ENCODE measurements at places on chromosomes 11 and 22.

DNA sequence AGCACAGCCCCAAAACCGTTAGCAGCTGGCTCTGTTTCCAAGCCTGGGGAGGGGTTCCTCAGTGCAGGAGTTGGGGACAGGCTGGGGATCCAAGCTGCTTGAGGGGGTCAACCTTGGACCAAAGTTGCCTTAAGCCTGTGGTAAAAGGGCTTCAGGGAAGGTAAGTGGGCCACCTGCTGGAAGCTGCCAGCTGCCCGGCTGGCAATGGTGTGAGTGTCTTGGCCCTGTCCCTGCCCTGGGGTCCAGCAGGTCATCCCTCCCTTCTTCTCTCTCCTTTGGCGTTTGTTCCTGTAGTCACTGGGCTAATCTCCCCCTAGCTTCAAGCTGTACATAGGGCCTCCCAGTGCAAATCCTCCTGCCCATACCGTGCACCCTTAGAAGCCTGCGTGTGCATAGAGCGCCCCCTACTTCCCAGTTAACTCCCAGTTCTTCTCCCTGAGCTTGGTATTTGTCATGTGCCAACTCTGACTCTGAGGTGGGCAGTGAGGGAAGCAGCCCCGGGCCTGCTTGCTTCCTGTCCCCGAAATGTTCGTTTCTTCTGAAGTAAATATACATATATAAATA is 4.4 kb downstream of the TMEM258 start:
- no peak for DNase-seq

DNA sequence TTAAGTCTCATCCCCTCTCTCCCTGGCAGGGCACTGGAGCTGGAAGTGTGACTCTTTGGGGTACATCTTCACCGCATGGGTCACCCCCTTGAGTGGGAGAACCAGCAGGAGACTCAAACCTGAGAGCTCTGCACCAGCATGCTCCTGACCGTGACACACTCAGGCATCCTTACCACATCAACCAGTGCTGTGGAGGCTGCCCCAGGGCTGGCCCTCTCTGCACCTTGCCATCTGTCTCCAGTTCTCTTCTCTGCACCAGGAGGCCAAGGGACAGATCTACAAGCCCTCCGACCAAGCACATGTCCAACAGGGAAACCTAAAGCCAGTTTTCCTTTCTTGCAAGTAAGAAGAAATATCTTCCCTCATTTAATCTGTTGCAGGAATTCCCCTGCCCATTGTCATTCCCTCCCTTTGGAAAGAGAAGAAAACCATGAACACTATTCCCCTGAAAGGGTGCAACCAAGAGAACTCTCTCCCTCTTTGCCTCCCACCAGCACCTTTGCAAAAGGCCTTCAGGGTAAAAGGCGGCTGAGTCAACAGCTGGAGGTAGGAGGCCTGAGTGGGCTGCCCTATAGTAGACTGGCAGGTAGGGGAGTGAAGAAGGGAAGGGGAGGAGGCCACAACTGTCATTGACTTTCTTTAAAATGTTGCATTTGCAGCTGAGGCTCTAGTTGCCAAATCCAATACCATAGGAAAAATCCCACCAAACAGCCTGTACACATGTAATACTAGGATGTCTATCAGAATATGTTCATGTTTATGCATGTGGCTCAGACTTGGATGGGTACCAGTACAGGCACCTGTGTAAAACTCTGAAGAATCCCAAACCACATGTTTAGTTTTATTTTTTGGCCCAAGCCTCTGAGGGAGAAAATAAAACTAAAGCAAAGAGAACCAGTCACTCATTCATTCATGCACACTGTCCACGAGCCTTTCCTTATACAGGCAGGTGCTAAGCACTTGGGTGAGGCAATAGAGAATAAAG is 117.0 kb downstream of the WT1 start:
- no peak for DNase-seq

DNA sequence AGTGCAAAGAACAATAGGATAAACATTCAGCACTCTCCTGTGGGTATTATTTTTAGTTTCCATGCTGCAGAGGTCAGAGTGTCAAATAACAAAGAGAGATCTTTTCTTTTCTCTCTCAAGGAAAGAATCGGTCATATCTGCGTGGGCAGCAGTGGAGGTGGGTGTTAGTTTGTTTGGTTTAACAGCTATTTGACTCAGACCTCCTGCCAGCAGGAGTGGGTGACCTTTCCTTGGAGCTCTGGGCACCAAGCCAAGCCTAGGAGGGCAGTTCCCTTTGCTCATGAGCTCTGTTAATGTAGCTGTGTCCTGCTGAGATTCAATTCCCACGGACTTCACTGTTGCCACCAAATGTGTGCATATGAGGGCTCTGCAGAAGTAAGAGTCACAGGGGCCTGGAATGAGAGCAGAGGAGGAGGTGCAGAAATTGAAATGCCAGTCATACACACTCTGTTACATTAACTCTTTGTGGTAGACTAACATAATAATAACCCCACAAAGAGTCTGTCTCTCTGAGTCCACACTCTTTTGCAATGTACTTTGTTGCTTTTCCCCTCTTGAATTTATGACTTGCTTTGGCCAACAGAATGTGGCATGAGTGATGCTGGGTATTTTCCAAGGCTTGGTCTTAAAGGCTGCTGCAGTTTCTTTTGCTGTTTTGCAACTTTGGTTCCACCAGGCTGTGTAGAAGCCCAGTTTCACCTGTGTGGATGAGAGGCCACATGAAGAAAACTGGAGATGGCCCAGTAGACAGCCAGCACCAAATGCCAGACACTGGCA is 76.0 kb upstream of the GRK3 start:
- DNase-seq = peak; percentile 26

GRCh38 chr11:27395556-27396258 is 32.7 kb upstream of the CCDC34 start:
- DNase-seq = no peak

DNA sequence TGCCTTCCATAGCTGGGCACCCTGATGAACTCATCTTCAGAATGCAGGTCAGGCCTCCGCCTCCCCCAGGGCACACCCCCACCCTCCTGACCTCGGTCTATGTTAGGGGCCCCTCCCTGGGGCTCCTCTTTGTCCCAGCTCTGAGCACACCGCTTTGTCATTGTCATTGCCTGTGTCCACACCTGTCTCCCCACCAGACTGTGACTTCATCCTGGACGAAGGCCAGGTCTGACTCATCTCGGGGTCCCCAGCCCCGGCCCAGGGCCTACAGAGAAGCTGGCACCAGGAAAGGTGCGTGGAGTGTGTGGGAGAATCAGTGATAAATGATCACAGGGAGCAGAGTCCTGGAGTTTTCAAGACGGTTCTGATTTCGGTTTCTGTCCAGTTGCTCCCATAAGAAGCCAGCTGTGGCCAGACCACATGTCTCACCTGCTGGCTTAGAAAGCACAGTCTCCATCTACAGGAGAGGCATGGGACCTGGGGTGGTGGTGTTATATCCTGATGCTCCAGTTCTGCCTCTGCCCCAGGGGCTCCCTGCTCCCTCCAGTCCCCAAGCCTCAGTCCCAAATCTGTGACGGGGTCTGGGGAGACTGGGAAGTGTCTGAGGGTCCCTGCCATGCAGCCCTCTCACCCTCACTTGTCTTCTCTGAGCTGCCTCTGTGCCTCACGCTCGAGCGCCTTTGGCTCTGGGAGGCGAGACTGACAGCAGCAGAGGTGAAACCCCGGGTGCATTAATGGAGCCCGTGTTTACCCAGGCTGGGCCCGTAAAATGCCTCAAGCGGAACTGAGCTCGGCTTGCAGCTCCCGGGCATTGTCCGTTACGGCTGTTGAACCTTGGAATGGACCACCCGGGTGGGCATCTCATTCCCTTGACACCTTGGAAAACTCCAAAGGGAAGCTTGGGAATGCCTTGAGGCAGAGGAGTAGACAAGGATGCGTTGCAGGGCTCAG is 85.5 kb upstream of the WNT11 start:
- DNase-seq = no peak

Data from stimulated activated CD4-positive, alpha-beta T cell treated with anti-CD3 and anti-CD28 coated beads, Interleukin-2, amount 100 ng/mL, for 4 hours (primary cell).